ENCODE measurements at places on chromosomes 12 and 14.
A peak's percentile ranks its signal among the peaks of the same experiment; 100 is the strongest.

GRCh38 chr14:82251494-82251893, 717.8 kb upstream of the SEL1L start:
- no peak for ATAC-seq

- ATAC-seq, result no peak
These were observed 7.3 kb upstream of the FIGNL2 start for GRCh38 chr12:51855586-51856428.

- ATAC-seq, result peak; percentile 83
These were observed 95.0 kb downstream of the LMNTD1 start for GRCh38 chr12:25458047-25458552.

GRCh38 chr12:19273482-19274330, 144.2 kb downstream of the PLEKHA5 start:
- peak; percentile 62 for ATAC-seq

DNA sequence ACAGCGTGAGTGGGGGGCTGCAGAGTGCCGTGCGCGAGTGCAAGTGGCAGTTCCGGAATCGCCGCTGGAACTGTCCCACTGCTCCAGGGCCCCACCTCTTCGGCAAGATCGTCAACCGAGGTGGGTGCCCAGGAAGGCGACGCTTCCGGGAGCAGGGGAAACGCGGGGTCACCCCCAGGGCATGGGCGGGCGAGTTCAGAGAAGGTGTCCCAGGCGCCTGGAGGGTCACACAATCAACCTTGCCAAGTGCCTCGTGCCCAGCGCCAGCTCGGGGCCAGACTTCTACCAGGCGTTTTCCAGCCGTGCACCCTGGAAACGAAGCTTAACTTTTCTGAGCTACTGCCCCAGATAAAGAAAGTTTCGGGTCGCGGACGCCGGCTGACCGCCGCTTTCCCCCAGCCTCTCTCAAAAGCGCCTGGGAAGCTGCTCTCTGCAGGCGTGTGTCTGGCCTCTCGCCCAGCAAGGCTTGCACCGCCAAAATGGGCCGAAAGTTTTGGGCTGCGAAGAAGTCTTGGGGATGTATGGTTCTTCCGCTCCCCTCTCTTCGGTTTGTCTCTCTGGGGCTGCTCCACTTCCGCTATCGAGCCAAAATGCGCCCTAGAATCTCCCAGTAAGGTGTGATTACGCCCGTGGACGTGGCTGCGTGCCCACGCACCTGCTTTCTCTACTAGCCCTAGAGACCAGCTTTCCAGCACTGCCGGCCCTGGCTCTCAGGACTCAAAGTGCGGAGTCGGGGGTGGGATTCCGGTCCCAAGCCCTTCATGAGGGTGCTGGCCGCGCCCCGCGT, 1.7 kb downstream of the WNT1 start:
- ATAC-seq, result no peak

GRCh38 chr14:33404054-33404453, 465.4 kb downstream of the NPAS3 start:
- no peak for ATAC-seq

GRCh38 chr14:92280554-92281262, 42.3 kb upstream of the SLC24A4 start:
- ATAC-seq, result no peak

GRCh38 chr12:76340680-76341435, 7.4 kb downstream of the BBS10 start:
- no peak for ATAC-seq
